Memory B cell (primary cell): ENCODE measurements at places on chromosomes 2 and 18.
A peak's percentile ranks its signal among the peaks of the same experiment; 100 is the strongest.

DNA sequence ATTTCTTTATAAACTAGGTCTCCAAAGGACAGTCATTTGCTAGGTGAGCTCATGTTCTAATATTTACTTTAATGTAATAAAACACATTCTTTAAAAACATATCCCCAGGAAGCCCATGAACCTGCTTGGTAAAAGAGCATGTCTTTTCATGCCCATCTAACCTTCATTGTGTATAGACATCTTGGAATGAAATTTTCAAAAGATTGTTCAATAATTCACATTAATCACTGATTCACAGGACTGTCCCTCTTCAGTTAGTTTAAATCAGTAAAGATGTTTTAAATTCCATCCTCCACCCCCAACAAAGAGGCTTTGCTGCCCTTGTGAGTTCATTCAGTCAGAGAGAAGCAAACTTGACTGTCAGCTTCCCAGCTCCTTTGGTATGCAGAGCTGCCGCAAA, 633.4 kb upstream of the CELF4 start:
- no peaks in the 10 kb centered on the region for H3K4me1 ChIP-seq
- DNase-seq, result no peak
- no peak overlapping the region for H3K27ac ChIP-seq
- no peaks in the 10 kb centered on the region for H3K36me3 ChIP-seq
- H3K4me3 ChIP-seq, result no peak overlapping the region

DNA sequence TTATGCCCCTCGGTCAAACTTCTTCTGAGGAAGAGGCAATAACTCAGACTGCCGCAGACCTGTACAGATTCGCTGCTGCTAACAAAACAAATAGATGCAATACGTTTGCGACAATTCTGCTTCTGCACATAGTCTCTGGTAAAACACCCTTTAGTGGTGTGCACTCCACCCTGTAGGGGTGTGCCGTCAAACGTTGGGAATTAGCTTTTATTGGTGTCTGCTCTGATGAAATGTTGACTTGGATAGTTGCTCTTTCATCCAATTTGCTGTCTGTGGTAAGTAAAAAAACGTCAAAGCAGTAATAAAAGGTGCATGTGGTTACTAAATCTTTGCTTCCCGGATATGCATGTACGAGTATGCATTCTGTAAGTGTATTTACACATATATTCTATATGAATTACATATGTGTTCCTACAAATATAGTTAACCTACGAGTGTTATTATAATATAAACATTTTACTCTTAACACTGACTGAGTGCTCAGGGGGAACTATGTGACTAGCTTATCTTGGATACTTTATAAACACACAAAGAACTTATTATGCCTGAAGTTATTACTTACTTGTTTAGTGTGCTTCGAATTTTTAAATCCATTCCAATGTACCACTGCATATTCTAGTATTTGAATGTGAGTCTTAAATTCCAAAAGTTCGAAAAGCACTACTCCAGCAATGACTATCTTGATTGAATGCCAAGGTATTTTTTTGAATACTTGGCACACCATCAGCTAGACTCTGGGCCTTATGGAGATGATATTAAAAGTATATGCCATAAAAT, 610.2 kb downstream of the ZEB2 start:
- DNase-seq, result no peak
- no peaks in the 10 kb centered on the region for H3K36me3 ChIP-seq
- no peak overlapping the region for H3K4me3 ChIP-seq
- H3K4me1 ChIP-seq, result no peaks in the 10 kb centered on the region

GRCh38 chr2:196206804-196207203, 35.4 kb upstream of the STK17B start:
- no peak overlapping the region for H3K4me3 ChIP-seq
- H3K27ac ChIP-seq, result peak overlapping the region; percentile 42
- H3K4me1 ChIP-seq, result peaks cover 36% of the 10 kb centered on the region
- DNase-seq, result no peak
- no peaks in the 10 kb centered on the region for H3K36me3 ChIP-seq

GRCh38 chr2:173931751-173932150, 33.4 kb downstream of the SP3 start:
- H3K36me3 ChIP-seq, result peaks cover 19% of the 10 kb centered on the region
- no peaks in the 10 kb centered on the region for H3K27me3 ChIP-seq
- H3K4me1 ChIP-seq, result peaks cover 17% of the 10 kb centered on the region
- no peak for DNase-seq
- H3K27ac ChIP-seq, result no peak overlapping the region

DNA sequence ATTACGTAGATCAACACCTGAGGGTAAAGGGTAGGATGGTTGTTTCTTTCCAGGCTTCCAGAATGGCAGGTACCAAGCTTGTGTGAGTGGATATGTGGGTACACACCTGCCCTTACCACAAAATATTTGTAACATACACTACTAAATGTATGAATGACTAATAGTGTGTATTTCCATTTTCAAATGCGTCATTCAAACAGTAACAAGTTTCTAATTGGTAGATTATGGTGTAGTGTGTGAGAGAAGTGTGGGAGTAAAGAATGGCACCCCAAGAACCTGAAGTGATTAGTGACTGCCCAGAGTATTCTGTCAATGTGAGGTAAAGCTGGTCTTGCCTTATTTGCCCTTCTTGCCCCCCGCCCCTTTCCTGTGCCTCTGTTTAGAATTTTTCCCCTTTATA, 21.1 kb downstream of the AGPS start:
- H3K36me3 ChIP-seq, result peaks cover 14% of the 10 kb centered on the region
- DNase-seq, result no peak
- peak overlapping the region; percentile 60 for H3K27ac ChIP-seq
- no peaks in the 10 kb centered on the region for H3K27me3 ChIP-seq
- peaks cover 29% of the 10 kb centered on the region for H3K4me1 ChIP-seq

GRCh38 chr2:241111440-241111805, 9.3 kb upstream of the MTERF4 start:
- peaks cover 27% of the 10 kb centered on the region for H3K36me3 ChIP-seq
- peak overlapping the region; percentile 98 for H3K27ac ChIP-seq
- no peak for DNase-seq
- H3K4me3 ChIP-seq, result peak overlapping the region; percentile 51

- no peaks in the 10 kb centered on the region for H3K36me3 ChIP-seq
- H3K27ac ChIP-seq, result no peak overlapping the region
- H3K4me1 ChIP-seq, result no peaks in the 10 kb centered on the region
- DNase-seq, result no peak
These were observed 811.3 kb downstream of the CNTNAP5 start for GRCh38 chr2:124836416-124836815.

DNA sequence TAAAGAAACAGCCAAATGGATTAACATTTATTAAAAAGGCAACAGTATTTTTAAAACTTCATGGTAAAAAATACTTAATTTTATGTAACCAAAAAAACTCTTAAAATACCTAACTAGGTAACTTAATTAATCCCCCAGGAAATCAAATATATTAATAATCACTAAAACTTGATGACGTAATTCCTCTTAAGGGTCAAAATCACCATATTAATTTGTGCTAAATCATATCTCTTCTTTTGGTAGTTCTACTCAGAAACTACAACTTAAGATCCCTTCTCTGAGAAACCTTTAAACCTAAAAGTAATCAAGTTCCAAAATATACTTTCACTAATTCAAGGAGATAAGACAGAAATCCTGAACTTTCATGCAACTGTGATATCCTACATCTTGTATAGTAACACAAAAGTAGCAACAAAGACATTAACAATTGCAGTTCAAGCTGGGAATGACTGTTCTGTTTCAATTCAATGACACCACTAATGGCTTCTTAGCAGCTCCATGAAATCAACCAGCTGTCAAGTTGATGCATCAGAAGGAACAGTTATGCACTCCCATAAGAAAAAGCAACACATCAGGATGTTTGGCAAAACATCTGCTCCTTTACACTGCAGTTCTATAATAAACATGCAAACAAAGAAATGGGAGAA, 4.0 kb downstream of the BAZ2B start:
- H3K4me1 ChIP-seq, result peaks cover 14% of the 10 kb centered on the region
- no peak overlapping the region for H3K4me3 ChIP-seq
- no peaks in the 10 kb centered on the region for H3K36me3 ChIP-seq
- no peak for DNase-seq

- H3K4me1 ChIP-seq, result no peaks in the 10 kb centered on the region
- H3K27ac ChIP-seq, result no peak overlapping the region
- H3K27me3 ChIP-seq, result no peaks in the 10 kb centered on the region
- H3K36me3 ChIP-seq, result peaks cover 15% of the 10 kb centered on the region
- DNase-seq, result no peak
These were observed 100.1 kb downstream of the WDPCP start for GRCh38 chr2:63488118-63488713.

DNA sequence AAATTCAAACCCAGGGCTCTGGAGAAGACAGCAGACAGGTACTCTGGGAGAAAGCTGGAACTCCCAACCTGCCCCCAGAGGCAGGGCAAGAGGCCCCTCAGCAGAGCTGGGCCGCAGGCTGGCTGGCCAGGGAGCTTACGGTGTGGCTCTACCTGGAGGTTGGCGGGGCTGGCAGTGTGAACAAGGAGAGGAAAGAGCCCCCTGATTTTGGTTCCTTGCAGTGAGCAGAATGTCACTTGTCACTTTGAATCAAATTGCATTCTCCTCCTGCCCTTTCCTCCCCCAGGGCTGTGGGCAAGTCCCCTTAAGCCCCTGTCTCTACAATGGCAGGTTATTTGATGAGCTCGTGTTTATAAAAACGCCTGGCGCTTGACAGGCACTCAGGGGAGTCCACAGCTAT, 32.6 kb downstream of the MYO7B start:
- H3K4me1 ChIP-seq, result peaks cover 14% of the 10 kb centered on the region
- no peak overlapping the region for H3K27ac ChIP-seq
- peaks cover under 1% of the 10 kb centered on the region for H3K27me3 ChIP-seq
- no peak overlapping the region for H3K4me3 ChIP-seq
- peaks cover under 1% of the 10 kb centered on the region for H3K36me3 ChIP-seq
- DNase-seq, result no peak
